Kidney (tissue), 22 donors: ENCODE measurements at places on chromosomes 4 and X. TPM values are rescaled to one million over a fixed set of nuclear protein-coding genes. Genes with fewer than 3 reads are reported as not detected.

DNA sequence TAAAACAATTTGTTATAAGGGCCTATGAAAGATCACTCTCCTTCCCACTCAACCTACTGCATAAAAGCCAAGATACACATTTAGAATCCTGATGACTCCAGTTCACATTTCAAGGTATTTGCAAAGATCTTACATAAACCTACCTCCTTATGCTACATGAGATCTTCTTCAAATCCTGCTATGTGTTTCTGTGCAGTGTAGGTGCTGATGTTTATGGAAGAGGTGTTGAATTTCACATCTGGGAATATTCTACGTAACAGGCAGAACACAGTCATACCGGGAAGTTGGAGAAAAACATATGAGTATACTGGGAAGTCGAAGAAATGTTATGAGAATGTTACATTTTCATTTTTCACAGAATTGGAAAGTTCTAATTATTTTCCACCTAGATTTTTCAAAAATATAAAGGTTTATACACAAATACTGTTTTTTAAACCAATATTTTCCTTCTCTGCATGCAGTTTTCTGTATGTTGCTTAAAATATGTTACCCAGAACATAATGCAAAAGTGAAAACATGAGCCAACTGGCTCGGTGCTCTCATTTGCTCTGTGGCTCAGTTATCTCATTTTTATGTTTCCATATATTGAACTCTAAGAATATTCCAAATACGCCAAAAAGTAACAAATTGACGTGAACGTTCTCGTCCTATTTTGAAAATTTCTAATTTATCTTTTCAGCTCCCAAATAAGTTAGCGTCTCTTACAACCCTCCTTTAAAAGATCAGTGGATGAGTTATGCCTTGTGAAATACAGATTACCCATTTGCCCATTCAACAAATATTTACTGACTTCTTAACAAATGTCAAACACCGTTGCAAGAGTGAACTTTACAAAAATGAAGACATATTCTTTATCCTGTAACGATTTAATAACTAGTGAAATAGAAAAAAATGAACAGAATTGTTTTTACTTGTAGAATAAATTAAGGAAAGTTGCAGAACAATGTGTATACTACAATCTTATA, 899.3 kb downstream of the STIM2 start:
- DNase-seq, result no peak

GRCh38 chrX:71622032-71622575, 3.8 kb upstream of the CXCR3 start:
- peak; percentile 15 for DNase-seq

- no peak for DNase-seq
Observed at GRCh38 chr4:26023203-26023972, 109.4 kb downstream of the SMIM20 start.

DNA sequence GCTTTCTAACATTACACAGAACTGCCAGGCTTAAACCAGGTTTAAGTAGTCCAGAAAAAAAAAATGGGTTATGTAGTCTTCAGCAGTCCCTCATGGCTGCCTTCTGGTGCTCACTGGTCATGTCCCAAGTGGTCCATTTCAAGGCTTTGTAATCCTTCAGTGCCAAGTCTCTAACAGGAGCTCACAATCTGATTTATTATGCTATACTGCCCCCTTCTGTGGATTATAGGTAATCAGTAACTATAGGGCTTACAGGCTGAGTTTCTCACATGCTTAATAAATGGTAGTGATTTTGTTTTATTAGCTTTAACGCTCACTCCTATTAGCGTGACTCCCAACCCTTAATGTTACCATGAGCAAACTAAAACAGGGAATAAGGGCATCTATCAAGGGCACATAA, 92.5 kb upstream of the EDA2R start:
- DNase-seq, result no peak

GRCh38 chr4:88177983-88178625, 19.7 kb upstream of the ABCG2 start:
- peak; percentile 14 for DNase-seq

DNA sequence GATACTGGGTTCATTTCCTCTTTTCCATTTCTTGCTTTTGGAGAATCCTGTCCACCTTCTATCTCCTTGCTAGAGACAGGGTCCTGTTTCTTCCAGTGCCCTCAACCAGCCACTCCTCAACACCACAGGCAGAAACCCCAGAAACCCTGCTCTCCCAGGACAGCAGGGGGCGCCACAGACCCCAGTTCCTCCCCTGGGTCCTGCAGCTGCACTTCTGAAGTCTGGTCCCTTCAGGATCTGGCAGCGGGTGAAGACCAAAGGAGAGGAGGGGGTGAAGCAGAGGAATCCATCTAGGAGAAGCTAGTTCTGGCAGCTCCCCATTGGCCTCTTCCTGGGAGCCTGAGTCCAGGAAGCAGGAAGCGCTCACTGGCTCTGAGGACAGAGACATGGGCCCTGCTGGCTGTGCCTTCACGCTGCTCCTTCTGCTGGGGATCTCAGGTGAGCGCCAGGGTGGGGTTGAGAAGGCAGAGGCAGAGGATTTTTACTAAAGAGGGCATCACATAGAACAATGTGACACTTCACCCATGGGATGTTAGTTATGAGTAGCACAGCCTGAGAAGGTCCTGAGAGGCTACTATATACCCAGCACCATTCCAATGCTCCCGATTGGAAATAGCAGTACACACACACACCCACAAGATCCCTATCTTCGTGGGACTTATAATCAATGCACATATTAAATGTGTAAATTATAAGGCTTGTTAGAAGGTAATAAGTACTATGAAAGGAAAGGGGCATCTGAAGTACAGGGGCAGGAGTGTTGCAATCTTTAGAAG, at the start of gene PRSS48:
Gene PRSS48, plus strand, starts transcription at position 375 of the 776 bp plus-strand sequence. Its CDS starts 12 bp downstream, at position 387.
- peak; percentile 78 for DNase-seq

DNA sequence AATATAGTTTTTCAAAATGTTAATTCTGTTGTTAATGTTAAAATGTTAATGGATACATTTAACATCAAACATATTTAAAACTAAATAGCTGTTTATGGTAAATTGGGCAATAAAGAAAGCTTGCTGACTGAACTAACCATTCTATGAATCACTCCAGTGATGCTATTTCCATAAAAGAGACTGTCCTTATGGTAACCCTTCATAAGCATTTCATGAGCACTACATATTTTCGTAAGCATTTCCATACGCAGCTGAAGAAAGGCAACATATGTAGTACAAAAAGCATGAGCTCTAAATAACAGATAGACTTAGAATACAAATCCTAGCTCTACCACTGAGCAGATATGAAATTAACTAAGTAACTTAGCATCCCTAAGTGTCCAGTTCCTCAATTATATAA, 188.9 kb downstream of the COL25A1 start:
- no peak for DNase-seq

DNA sequence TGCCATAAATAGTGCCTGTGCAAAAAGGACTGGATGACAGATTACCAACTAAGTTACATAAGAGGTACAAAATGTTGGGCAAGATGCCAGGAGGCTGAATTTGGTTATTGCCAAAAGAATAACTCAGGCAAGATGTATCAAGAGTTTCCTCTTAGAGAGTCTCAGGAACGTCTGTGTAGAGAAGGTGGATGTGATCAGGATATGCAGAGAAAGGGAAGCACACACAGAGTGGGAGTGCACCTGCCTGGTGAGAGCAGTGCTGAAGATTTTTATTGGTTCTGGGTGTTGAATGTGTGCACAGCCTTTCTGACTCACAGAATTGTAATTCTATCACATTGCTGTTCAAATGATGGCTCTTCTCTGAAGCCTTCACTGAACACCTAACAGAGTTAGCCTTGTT, 156.8 kb upstream of the HS3ST1 start:
- peak; percentile 16 for DNase-seq

DNA sequence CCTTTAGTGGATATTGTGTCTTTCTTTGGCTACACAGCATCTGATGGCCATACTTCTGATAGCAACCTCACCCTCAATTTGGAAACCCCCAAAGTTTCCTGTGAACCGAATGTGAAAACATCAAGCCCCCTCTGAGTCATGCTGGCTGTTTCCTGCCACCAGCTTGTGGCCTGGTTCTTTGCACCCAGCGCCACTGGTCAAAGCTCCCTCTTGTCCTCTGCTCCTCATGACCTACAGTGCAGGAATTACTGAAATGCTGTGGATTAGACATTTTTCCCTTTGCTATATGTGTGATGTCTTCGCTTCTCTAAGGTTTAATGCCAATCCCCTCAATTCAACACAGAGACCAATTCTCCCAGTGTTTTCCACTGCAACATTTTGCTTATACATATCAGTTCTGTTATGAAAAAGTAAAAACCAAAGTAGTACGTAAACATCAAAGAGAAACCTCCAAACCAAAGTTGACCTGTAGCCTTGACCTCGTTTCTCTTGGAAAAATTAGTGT, 224.0 kb upstream of the TENM3 start:
- no peak for DNase-seq

- no peak for DNase-seq
Observed at GRCh38 chr4:183139058-183139750, 40.1 kb downstream of the WWC2 start.

- no peak for DNase-seq
Observed at GRCh38 chr4:62191451-62192240, 991.5 kb downstream of the ADGRL3 start.

DNA sequence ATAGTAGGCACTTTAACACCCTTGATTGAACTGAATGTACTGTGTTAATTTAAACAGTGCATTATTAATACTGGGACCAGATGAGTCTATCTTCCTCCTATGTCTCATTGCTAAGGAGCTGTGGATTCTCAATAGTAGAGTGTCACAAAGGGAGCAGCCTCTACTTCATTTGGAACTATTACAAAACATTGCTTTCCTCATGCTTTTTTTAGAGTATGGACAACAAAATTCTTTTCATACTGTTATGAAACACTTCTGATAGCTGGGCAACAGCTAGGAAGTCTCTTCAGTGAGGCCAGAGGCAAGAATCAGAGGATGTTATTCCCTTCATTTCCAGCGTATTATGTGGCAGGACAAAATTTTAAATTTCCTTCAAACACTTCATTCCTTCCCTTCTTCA, 160.8 kb downstream of the FBXO8 start:
- no peak for DNase-seq

MAGEC3 gene
- total RNA-seq, result not detected

APLN gene
- 0.31 TPM for total RNA-seq

KIT gene
- 38.1 TPM for total RNA-seq

PDZD4 gene
- total RNA-seq, result 7.0 TPM

HSD17B13 gene
- total RNA-seq, result not detected

NLRP2B gene
- total RNA-seq, result not detected
